Fibroblast of skin of right quadriceps (primary cell): ENCODE measurements at places on chromosomes 7 and 10.

DNA sequence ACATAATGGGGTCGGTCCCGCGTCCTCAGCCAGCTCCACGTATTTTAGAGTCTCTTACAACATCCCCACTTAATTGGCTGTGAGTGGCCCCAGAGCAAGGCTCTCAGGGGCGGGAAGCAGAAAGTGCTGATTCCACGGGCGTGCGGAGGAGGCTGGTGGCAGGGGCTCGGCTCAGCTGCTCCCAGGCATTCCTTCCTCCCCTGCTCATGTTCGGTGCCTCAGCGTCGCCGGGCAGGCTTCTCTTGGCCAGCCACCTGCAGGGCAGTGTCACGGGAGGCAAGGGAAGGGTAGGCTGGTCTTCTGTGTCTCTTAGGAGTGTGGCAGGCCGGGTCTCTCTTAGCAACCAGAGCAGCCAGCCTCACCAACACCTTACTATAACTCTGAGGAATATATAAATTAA is 33.8 kb downstream of the IL15RA start:
- DNase-seq, result peak; percentile 28

DNA sequence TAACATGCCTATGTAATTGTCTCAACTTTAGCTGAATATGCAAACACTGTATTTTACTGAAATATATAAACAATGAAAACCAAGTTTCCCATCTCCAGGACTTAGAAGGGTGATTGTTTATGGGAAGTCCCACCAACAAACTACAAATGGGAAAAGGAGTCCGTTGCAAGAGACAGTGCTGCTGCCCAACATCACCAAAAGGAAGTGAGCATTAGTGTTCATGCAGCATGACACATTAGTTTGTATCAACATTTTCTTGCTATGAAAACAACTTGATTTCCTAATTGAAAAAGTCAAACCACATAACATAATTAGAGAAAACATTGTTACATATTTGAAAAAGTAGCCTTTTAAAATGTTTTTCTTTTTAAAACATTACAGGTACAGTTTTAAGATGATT is 138.5 kb downstream of the ZNF438 start:
- DNase-seq, result no peak

GRCh38 chr10:110497438-110498086 is at the start of gene DUSP5:
DUSP5 (plus strand) TSS chr10:110497907; CDS start chr10:110498122, 215 bp downstream.
- peak; percentile 97 for DNase-seq

DNA sequence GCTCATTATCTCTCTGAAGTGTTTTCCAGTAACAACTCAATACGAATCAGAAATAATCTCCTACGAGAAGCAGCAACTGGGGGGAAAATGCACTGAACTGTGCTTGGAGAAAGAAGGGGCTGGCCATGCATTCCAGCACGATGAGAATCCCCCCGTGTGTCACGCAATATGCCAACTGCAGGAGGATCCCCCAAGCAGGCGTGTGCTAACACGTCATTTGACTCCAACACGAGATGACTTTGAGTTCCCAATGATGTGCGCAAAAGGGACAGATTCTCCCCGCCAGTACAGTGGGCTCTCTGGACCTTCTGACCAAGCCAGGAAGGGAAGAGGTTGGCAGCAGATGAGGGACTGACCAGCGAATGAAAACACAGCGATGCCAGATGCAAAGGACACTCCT is 105.5 kb downstream of the KCNMA1 start:
- DNase-seq, result peak; percentile 94

- DNase-seq, result no peak
These were observed 107.4 kb downstream of the WDFY4 start for GRCh38 chr10:48792121-48792520.
